Stimulated activated CD8-positive, alpha-beta memory T cell treated with anti-CD3 and anti-CD28 coated beads, Interleukin-7, amount 100 ng/mL, for 24 hours (primary cell): ENCODE measurements at places on chromosomes 1 and 21.

GRCh38 chr1:221723018-221723847, 18.7 kb downstream of the DUSP10 start:
- no peak for DNase-seq

- no peak for DNase-seq
These were observed 104.8 kb upstream of the ATP1A1 start for GRCh38 chr1:116268211-116268610.

DNA sequence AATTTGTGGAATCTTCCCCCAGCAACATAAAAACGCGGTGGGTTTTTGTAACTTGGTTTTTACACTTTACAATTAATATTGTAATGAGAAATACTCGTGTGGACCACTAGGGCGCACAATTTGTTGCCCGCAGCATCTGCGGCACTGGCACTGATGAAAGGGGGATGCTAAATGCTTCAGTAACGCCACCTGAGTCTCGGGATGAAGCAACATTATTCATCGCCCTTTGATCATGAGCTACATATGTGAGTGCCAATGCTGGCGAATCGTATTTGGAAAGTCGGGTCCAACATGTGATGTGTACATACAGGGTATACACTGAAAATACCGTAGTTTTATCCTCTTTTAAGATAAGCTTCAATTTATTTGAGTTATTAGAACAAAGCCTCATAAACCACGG, 34.2 kb upstream of the COX20 start:
- DNase-seq = no peak

DNA sequence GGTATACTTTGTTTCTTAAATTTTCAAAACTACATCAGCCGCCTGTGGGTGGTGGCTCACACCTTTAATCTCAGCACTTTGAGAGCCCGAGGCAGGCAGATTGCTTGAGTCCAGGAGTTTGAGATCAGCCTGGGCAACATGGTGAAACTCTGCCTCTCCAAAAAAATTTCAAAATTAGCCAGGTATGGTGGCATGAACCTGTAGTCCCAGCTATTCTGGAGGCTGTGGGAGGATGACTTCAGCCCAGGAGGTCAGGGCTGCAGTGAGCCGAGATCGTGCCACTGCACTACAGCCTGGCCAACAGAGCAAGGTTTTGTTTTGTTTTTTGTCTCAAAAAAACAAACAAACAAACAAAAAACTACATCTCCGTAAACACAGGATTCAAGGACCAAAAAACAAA, 3.3 kb downstream of the EYA3 start:
- DNase-seq = no peak

DNA sequence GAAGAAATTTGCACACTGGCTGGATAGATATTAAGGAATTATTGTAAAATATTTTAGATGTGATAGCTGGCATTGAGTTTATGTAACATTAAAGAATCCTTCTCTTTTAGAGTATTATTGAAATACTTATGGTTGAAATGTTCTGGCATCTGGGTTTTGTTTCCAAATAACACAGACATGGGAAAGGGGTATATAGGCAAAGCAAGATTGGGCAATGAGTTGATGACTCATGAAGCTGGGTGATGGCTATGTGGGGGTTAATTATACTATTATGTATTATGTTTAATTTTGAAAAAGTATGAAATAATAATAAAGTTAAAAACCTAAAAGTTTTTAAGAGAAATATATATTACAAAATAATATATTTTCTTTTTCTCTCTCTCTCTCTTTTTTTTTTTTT, 12.5 kb upstream of the PTPN14 start:
- no peak for DNase-seq

- DNase-seq = no peak
These were observed 999.8 kb upstream of the NCAM2 start for GRCh38 chr21:19998453-19998852.

DNA sequence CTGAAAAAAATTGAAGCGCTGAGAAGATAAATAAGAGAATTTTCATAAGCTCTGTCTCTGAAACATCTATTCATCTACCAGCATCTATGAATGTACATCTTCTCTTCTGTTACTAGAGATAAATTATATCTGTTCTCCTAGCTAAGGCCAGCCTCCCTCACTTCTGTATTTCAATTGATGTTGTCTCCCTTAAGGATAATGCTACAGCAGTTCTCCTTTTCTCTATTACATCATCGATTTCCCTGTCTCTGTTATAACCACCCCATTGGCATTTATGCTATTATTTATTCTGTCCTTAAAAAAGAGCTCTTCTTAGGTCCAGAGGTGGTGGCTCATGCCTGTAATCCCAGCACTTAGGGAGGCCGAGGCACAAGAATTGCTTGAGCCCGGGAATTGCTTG, 42.9 kb upstream of the TMCO2 start:
- no peak for DNase-seq

DNA sequence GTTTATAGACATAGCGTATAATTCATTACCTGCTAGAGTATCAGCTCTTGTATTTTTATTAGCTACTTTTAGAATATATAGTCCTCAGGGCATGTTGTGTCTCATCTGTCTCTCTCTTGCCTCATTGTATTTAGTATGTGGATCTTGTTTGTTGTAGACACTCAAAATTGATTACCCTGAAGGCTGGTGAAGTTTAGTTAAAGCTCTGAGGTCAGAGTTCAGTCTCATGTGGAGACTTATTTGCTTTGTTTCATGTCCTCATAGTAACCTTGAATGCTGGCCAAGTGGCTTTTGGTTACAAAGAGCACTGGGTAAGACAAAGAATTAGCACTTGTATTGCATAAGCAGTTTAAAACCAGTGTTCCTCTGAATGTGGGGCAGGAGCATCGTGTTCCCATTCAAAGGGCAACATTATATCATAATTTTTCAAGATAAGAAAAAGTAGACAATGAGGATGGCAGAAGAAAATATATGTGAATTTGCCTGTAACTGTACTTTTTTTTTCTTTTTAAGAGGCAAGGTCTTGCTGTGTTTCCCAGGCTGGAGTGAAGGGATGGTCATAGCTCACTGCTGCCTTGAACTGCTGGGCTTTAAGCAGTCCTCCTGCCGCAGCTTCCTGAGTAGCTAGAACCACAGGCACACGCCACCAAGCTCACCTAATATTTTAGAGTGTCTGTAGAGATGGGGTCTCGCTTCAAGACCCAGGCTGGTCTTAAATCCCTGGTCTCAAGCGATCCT, 17.4 kb downstream of the CNST start:
- DNase-seq = no peak
